G401 (cell line): ENCODE measurements at places on chromosomes 3 and 15. TPM values are rescaled to one million over a fixed set of nuclear protein-coding genes. Genes with fewer than 3 reads are reported as not detected.

ACKR2 gene
- total RNA-seq, result not detected in 2 replicates

GRCh38 chr3:124419303-124419702 lies 310.9 kb upstream of the UMPS start:
- DNase-seq, result no peak

GRCh38 chr3:15535732-15536131 lies 14.2 kb upstream of the COLQ start:
- DNase-seq, result no peak

DNA sequence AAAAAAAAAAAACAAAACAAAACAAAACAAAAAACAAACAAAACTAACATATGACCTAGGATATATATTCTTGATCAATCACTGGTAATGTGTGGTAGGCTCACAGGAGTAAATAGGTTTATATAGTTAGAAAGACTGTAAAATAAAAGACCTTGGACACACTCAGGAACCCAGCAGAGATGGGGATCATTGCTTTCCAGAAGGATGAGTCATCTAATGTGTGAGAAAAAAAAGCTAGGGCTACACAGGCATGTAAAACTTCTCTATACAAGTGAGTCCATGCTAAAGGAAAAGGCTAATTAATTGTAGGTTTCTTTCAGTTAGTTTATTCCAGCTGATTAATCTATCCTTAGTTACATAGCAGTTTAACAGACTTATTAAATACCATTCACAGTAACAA lies 710.3 kb upstream of the ARPP21 start:
- DNase-seq, result no peak

DNA sequence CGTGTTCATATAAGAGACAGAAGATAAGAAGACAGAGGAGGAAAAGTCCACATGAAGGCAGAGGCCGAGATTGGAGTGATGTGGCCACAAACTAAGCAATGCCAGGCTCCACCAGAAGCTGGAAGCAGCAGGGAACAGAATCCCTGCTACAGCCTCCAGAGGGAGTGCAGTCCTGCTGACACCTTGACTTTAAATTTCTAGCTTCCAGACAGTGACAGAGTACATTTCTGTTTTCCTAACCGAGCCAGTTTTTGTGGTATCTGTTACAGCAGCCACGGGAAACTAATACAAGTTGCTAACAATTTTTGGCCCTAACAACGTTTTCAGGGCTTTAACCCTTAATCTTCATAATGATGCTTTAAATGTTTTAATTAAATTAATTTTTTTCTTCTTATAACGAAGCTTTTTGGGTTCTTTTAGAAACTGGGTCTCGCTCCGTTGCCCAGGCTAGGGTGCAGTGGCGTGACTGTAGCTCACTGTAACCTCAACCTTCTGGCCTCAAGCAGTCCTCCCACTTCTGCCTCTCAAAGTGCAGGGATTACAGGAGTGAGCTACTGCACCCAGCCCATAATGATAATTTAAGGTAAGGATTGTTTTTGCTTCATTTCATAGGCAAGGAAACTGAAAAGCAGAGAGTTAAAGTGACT lies 202.3 kb upstream of the PROK2 start:
- DNase-seq, result no peak

GRCh38 chr15:85313339-85313738 lies 67.1 kb upstream of the AKAP13 start:
- DNase-seq, result no peak

- DNase-seq, result no peak
Measured at GRCh38 chr3:90011131-90011530, 903.7 kb downstream of the EPHA3 start.
